ENCODE measurements at places on chromosomes 12 and 14. TPM values are rescaled to one million over a fixed set of nuclear protein-coding genes. Genes with fewer than 3 reads are reported as not detected.

The HDAC7 gene
- 253 TPM for total RNA-seq

The INSM2 gene
- total RNA-seq = not detected

The CCDC197 gene
- total RNA-seq = 0.11 TPM

The B4GALNT1 gene
- total RNA-seq = 10.8 TPM

The IFNG-AS1 gene
- total RNA-seq = not detected

The DACT1 gene
- total RNA-seq = 7.8 TPM

The MAX gene
- 115 TPM for total RNA-seq

The PLEKHH1 gene
- 1.8 TPM for total RNA-seq

The CLEC2A gene
- not detected for total RNA-seq

The SDSL gene
- 0.46 TPM for total RNA-seq

The TC2N gene
- 19.9 TPM for total RNA-seq

The MYL6B gene
- total RNA-seq = 94.3 TPM

GRCh38 chr14:68692916-68693771 lies 99.7 kb downstream of the ZFP36L1 start:
- H3K27me3 ChIP-seq = peaks cover 2% of the 10 kb centered on the region
- no peak overlapping the region for H3K4me3 ChIP-seq
- H3K36me3 ChIP-seq = no peaks in the 10 kb centered on the region
- no peak overlapping the region for H3K27ac ChIP-seq
- DNase-seq = no peak
- H3K4me1 ChIP-seq = peaks cover 18% of the 10 kb centered on the region

- H3K36me3 ChIP-seq = no peaks in the 10 kb centered on the region
- no peak overlapping the region for H3K27ac ChIP-seq
- H3K27me3 ChIP-seq = no peaks in the 10 kb centered on the region
Observed at GRCh38 chr14:101957406-101958234, 6.8 kb upstream of the DYNC1H1 start.

DNA sequence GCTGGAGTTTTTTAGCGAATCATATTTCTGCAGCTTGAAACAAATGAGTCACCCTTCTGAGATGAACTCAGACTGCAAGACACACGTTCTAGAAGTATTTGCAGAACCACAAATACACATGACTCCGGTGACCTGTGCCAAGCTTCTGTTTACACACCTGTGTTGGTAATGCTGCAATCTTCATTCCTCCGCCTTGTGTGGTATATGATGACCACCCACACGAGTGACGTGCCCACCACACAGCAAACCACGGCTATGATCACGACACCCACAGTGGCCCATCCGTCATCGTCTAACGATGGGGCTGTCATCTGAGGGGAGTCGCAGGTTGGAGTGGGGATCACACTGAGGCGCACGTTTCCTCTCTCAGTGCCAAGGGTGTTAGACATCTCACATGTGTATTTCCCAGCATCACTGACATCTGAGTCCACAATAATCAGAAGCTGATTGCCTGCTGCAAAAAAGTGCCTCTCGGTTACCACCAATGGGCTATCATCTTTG lies 43.0 kb downstream of the LRIG3 start:
- no peaks in the 10 kb centered on the region for H3K36me3 ChIP-seq
- H3K27me3 ChIP-seq = no peaks in the 10 kb centered on the region
- H3K4me3 ChIP-seq = no peak overlapping the region
- no peak overlapping the region for H3K27ac ChIP-seq

- H3K27ac ChIP-seq = no peak overlapping the region
- peaks cover 43% of the 10 kb centered on the region for H3K36me3 ChIP-seq
- H3K4me3 ChIP-seq = no peak overlapping the region
- no peak for DNase-seq
- peaks cover 16% of the 10 kb centered on the region for H3K4me1 ChIP-seq
Observed at GRCh38 chr14:22952418-22952817, 4.5 kb downstream of the HAUS4 start.

GRCh38 chr12:53290661-53291060 lies 4.7 kb upstream of the PFDN5 start:
- no peak overlapping the region for H3K4me3 ChIP-seq
- peak overlapping the region; percentile 77 for H3K27ac ChIP-seq
- no peaks in the 10 kb centered on the region for H3K27me3 ChIP-seq
- H3K36me3 ChIP-seq = peaks cover 82% of the 10 kb centered on the region

DNA sequence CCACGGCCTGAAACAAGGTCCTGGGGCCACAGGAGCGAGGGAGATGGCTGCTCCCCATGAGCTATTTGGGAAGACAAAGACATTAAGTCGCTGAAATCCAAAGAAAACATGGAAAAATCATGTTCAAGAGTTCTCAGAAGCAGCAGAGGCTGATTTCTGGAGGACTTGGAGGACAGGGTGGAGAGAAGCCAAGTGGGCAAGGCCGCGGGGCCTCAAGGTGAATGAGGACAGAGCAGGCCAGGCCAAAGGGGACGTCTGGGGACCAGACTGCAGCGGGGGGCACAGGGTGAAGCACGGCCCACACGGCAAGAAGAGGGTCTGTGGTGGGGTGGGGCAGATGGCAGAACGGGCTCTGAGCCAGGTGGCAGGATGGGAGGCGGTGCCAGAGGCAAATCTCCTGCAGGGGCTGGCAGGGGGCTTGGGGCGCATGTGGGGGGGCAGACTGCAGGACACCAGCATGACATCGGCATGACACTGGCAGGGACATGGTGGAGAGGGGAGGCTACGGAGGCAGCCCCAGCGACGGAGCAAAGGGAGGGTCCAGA lies 48.9 kb downstream of the RNF34 start:
- no peak overlapping the region for H3K4me3 ChIP-seq
- H3K27ac ChIP-seq = no peak overlapping the region

- peaks cover 2% of the 10 kb centered on the region for H3K4me1 ChIP-seq
- H3K4me3 ChIP-seq = no peak overlapping the region
- no peak overlapping the region for H3K27ac ChIP-seq
- H3K27me3 ChIP-seq = peaks cover 13% of the 10 kb centered on the region
- H3K36me3 ChIP-seq = no peaks in the 10 kb centered on the region
- DNase-seq = no peak
Observed at GRCh38 chr12:55227643-55228042, 6.8 kb downstream of the OR10A7 start.

- H3K4me1 ChIP-seq = peaks cover 34% of the 10 kb centered on the region
- no peak for DNase-seq
- peaks cover 2% of the 10 kb centered on the region for H3K36me3 ChIP-seq
- peak within 1 kb of the TSS; percentile 60 for H3K27ac ChIP-seq
Observed at GRCh38 chr12:12784911-12785814, at the start of gene APOLD1. Gene APOLD1 (plus strand): TSS chr12:12785659. CDS start chr12:12785692, 33 bp downstream.

DNA sequence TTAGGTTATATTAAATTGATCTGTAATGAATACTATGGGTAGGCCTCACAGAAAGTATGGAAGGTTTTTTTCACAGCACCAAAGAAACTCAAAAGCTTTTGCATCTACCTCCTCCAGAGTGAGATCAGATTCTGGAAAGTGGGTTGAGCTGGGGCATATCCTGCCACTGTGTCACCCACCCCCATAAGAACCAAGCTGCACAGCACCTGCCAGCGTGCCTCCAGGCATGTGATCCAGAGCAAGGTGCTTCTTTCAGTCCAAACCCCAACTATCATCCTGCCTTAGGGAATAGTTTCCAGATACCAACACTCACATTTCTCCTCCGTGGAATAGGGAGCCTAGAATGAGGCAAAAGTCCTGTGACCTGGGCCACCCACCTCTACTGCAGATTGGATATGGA lies 42.6 kb upstream of the PRB2 start:
- no peak overlapping the region for H3K4me3 ChIP-seq
- H3K4me1 ChIP-seq = no peaks in the 10 kb centered on the region
- H3K36me3 ChIP-seq = no peaks in the 10 kb centered on the region

- no peak overlapping the region for H3K27ac ChIP-seq
- no peaks in the 10 kb centered on the region for H3K27me3 ChIP-seq
- H3K4me1 ChIP-seq = no peaks in the 10 kb centered on the region
- peaks cover 14% of the 10 kb centered on the region for H3K36me3 ChIP-seq
- no peak overlapping the region for H3K4me3 ChIP-seq
Observed at GRCh38 chr14:102683399-102684297, 91.2 kb downstream of the RCOR1 start.

GRCh38 chr12:48767521-48767920 lies 21.4 kb downstream of the ADCY6 start:
- no peak overlapping the region for H3K4me3 ChIP-seq
- no peaks in the 10 kb centered on the region for H3K36me3 ChIP-seq
- H3K27ac ChIP-seq = no peak overlapping the region
- H3K4me1 ChIP-seq = peaks cover 23% of the 10 kb centered on the region
- H3K27me3 ChIP-seq = peaks cover 5% of the 10 kb centered on the region
- no peak for DNase-seq

- H3K4me1 ChIP-seq = peaks cover 17% of the 10 kb centered on the region
- peaks cover 4% of the 10 kb centered on the region for H3K27me3 ChIP-seq
- H3K4me3 ChIP-seq = no peak overlapping the region
- peaks cover 2% of the 10 kb centered on the region for H3K36me3 ChIP-seq
- H3K27ac ChIP-seq = no peak overlapping the region
Observed at GRCh38 chr12:90938451-90938850, 16.5 kb downstream of the CCER1 start.

GRCh38 chr12:64681200-64682052 lies 71.1 kb downstream of the RASSF3 start:
- peak overlapping the region; percentile 72 for H3K27ac ChIP-seq
- no peaks in the 10 kb centered on the region for H3K27me3 ChIP-seq
- H3K36me3 ChIP-seq = peaks cover 35% of the 10 kb centered on the region

GRCh38 chr12:5614256-5614655 lies 182.3 kb downstream of the NTF3 start:
- H3K27me3 ChIP-seq = no peaks in the 10 kb centered on the region
- no peak overlapping the region for H3K27ac ChIP-seq
- DNase-seq = no peak
- H3K4me3 ChIP-seq = no peak overlapping the region
- no peaks in the 10 kb centered on the region for H3K36me3 ChIP-seq

DNA sequence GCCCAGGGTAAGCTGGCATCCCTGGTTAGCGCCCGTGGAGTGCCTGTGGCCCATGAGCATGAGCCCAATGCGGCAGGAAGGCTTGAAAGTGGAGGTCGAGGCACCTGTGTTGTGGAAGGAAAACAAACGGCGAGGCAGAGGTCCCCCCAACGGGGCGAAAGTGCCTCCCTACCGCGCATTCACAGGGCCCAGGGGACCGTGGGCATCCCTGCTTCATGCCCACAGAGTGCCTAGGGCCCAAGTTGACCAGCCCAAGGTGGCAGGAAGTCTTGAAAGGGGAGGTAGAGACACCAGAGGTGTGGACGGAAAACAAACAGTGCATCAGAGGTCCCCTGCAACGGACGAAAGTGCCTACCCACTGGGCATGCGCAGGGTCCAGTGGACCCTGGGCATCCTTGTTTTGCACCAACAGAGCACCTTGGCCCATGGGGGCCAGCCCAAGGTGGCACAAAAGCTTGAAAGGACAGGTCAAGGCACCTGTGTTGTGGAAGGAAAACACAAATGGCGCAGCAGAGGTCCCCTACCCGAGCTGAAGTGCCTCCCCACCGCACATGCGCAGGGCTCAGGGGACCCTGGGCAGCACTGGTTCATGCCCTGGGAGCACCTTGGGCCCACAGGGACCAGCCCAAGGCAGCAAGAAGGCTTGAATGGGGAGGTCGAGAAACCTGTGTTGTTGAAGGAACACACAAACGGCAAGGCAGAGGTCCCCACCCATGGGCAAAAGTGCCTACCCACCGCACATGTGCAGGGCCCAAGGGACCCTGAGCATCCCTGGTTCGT lies 377.5 kb downstream of the ALG10 start:
- H3K27me3 ChIP-seq = no peaks in the 10 kb centered on the region
- no peaks in the 10 kb centered on the region for H3K36me3 ChIP-seq
- no peaks in the 10 kb centered on the region for H3K4me1 ChIP-seq
- no peak overlapping the region for H3K27ac ChIP-seq
- no peak overlapping the region for H3K4me3 ChIP-seq

DNA sequence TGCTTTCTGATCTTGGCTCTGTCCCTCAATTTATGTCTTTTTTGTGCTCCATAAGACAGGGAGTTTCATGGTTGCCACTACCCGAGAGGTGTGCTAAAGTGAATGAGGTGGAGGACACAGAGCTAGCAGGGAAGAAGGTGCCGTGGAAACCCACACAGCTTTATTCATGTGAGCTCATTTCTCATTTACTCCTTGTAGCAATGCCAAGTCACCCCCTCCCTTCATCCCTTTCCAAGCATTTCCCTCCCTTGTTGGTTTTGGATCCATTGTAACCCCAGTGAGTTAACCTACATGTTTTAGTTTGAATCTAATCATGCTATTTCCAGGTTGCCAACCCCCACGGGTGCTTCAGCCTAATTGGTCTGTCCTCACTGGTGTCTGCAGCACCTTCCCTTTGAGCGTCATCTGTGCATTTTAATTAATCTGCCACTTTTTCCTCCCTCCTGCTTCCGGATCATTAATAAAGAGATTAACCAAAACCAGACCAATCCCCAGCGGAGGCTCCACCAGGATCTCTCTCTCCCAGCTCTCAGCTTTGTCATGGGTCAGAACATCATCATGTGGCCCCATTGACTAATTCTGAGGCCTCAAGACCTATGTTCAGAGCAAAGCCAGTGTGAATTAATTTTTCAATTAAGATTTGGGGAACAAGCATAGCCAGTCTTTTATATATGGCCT lies 56.2 kb downstream of the NTF3 start:
- no peaks in the 10 kb centered on the region for H3K27me3 ChIP-seq
- no peaks in the 10 kb centered on the region for H3K4me1 ChIP-seq
- H3K36me3 ChIP-seq = no peaks in the 10 kb centered on the region
- no peak overlapping the region for H3K4me3 ChIP-seq

GRCh38 chr12:121452985-121453360 lies 53.1 kb downstream of the RNF34 start:
- H3K4me1 ChIP-seq = peaks cover 14% of the 10 kb centered on the region
- DNase-seq = no peak
- peaks cover 30% of the 10 kb centered on the region for H3K36me3 ChIP-seq
- no peak overlapping the region for H3K27ac ChIP-seq
- H3K27me3 ChIP-seq = no peaks in the 10 kb centered on the region
- H3K4me3 ChIP-seq = no peak overlapping the region

- H3K4me1 ChIP-seq = no peaks in the 10 kb centered on the region
- no peak for DNase-seq
- H3K4me3 ChIP-seq = no peak overlapping the region
- no peaks in the 10 kb centered on the region for H3K27me3 ChIP-seq
- H3K27ac ChIP-seq = no peak overlapping the region
- no peaks in the 10 kb centered on the region for H3K36me3 ChIP-seq
Observed at GRCh38 chr12:77644915-77645605, 185.6 kb upstream of the NAV3 start.

GRCh38 chr14:52827426-52827825 lies 36.0 kb upstream of the GNPNAT1 start:
- H3K4me1 ChIP-seq = peaks cover 2% of the 10 kb centered on the region
- no peak for DNase-seq
- no peaks in the 10 kb centered on the region for H3K36me3 ChIP-seq
- no peak overlapping the region for H3K4me3 ChIP-seq

Data from activated T-helper 2 cell treated with anti-CD3 and anti-CD28 coated beads, Interferon-gamma antibody, Interleukin-2, Interleukin-4, amounts not matched to agents 10 μg/mL and 5 μg/mL and 100 μg/mL, durations not matched to agents 14 hours and 24 hours and 36 hours (primary cell).